ENCODE measurements at places on chromosomes 11 and 22. TPM values are rescaled to one million over a fixed set of nuclear protein-coding genes. Genes with fewer than 3 reads are reported as not detected.

GRCh38 chr11:47328449-47329390 lies 23.8 kb downstream of the MYBPC3 start:
- no peak for DNase-seq

- no peak for DNase-seq
Observed at GRCh38 chr22:21754523-21754922, 18.9 kb upstream of the YPEL1 start.

DNA sequence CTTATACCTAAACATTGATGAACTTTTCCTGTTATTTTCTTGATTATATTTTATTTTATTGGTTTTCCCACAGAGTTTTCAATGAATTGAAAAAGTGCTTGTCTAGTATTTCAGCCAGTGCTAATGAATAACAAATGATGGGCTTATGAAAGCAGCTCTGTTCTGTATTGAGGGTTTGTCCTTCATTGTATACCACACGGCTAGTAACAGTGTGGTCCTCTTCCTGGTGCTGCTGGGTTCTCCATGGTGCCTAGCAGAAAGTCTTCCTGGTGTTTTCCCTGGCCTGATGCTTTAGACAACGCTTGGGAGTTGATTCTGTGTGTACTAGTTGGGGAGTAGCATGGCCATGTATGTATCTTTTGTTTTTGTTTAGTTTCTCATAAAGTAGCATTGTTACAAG lies 89.1 kb downstream of the MTMR3 start:
- DNase-seq, result no peak

GRCh38 chr11:19753451-19754106 lies 40.9 kb downstream of the NAV2 start:
- no peak for DNase-seq

DNA sequence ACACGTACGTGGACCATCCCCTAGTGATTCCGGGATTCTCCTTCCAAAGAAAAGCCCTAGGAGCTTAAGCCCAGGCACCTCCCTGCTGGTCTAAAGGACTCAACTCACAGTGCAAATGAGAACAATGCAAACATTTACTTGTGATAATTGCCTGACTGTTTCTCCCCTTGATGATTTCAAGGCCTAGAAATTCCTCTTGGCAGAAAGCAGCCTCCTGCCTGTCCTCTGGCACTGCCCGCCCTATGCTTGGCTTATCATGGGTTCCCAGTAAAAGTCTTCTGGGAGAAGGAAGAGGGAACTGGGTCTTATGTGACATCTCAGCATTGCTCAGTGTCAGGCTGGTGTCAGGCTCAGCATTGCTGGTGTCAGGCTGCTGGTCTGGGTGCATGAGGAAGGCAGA lies 351.8 kb downstream of the SHANK2 start:
- DNase-seq, result no peak

DNA sequence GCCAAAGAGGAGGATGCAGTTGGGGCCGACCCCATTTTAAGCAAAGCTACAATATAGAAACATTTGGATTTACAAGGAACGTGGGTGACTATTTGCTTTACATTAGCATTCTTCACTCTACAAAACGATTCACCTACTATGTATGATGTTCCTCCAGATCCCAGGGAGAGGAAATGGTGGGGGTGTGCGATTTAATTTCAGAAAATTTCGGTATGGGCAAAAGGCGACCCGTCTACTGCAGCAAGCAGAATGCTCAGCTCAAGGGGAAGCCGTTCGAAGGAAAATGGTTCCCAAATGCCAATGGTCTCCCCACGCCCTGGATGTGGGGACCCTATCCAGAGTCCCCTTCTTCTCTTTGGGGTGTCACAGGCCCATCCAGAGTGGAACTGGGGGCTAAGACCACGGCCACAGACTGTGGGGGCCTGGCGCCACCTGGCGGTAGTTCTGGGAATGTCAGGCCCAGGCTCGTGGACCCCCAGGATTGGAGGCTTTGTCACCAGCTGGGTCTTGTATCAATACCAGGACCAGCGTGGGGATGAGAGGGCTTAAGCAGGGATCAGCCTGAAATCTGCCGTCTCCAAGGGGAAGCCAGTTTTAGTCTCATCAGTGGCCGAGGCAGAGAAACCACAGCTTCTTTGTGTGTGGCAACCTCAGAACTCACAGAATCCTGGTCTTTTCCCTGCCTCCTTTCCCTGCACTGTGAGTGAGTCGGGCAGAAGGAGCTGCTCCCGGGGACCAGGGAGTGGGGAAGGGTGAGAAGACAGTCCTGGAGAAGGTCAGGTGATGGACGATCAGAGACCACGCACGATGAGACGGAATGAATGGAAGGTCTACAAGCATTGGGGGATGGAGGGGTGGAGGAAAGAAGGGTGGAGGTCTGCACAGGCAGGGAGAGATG lies 8.4 kb downstream of the LRRC10B start:
- DNase-seq, result peak; percentile 48

- DNase-seq, result no peak
Observed at GRCh38 chr11:116707161-116707629, 65.6 kb downstream of the BUD13 start.

GRCh38 chr11:109522116-109522755 lies 100.2 kb downstream of the C11orf87 start:
- no peak for DNase-seq

- no peak for DNase-seq
Observed at GRCh38 chr11:81744336-81745116, 989.1 kb downstream of the FAM181B start.

- peak; percentile 93 for DNase-seq
Observed at GRCh38 chr11:130448416-130449309, at the start of gene ADAMTS15. Gene ADAMTS15 (plus strand): TSS chr11:130448645. CDS start chr11:130448974, 329 bp downstream.

GRCh38 chr22:27857443-27857842 lies 55.9 kb upstream of the MN1 start:
- DNase-seq, result no peak

DNA sequence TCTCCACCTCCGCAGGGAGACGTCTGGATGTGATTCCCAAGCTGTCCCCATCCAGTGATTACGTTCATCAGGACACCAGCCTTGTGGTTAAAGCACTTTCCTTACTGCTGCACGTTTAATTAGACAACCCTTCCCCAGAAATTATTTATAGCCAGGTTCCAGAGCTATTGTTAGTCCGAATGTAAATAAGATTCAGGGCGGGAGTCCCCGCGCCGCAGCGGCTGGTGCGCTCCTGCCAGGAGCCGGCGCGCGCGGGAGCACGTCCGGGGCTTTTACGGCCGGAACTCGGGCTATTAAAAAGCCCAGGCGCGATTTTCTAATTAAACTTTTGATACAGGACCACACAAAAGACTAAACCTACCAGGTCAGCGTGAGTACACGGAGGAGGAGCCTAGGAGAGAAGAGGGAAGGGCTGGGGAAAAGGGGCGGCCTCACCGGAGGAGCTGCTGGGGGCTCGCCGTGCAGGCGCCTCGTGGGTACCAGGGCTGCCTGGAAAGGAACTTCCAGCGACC lies 538.3 kb downstream of the OPCML start:
- DNase-seq, result no peak

- peak; percentile 58 for DNase-seq
Observed at GRCh38 chr11:67345920-67346819, 7.2 kb downstream of the POLD4 start.

- no peak for DNase-seq
Observed at GRCh38 chr11:124738713-124739478, 846 bp upstream of the NRGN start.

- no peak for DNase-seq
Observed at GRCh38 chr22:26570115-26570514, 19.8 kb downstream of the TPST2 start.

- DNase-seq, result no peak
Observed at GRCh38 chr22:42834177-42834949, 22.7 kb downstream of the ARFGAP3 start.

DNA sequence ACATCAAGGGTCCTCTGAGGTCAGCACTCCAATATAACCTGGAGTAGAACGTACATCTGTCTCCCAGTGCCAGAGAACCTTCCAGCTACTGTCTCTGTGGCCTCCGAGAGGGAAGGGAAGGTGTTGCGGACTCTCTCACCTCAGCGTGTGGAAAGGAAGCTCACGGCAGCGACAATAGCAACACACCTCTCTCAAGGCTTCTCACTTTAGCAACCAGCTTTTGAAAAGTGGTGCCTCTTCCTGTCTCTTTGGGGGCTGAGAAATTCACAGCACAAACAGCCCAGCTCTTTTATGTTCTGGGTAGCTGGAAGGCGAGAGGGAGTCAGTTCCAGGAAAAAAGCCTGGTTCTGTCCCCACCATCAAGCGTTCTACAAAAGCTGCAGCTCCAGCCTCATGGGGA lies 156.9 kb upstream of the TBCEL start:
- no peak for DNase-seq

DNA sequence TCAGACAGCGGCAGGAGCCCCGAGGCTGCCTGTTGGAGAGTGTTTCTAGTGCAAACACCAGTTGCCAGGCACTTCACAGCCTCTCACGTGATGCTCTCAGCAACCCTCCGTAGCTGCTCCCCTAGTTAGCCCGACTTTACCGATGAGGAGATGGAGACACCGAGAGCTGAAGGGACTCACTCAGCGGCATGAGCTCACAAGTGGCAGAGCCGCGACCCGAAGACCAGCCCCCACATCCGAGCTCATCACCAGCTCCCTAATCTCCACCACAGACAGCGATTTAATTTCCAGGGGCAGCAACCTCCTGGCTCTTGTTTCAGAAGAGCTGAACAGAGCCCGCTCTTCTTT lies 28.7 kb upstream of the RTL6 start:
- DNase-seq, result no peak

DNA sequence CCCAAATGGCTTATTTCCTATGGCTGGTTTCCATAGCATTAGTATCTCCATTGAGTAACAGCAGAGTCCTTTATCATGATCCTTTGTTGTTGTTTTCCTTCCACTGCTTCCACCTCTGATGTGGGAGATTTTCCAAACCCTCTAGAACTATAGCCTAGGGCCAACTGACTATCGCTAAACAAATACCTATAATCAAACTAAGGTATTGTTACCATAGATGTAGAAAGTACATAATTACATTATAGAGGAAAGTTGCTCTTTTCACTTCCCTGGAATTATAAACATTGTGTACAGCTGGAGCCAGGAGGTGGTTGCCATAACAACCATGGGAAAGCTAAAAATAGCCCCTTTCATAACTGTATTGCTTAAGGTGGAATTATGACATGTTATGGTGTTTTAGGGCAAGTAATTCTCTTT lies 47.0 kb upstream of the ALKBH3 start:
- DNase-seq, result no peak

GRCh38 chr22:27919942-27920755 lies 1.1 kb upstream of the PITPNB start:
- DNase-seq, result peak; percentile 48

DNA sequence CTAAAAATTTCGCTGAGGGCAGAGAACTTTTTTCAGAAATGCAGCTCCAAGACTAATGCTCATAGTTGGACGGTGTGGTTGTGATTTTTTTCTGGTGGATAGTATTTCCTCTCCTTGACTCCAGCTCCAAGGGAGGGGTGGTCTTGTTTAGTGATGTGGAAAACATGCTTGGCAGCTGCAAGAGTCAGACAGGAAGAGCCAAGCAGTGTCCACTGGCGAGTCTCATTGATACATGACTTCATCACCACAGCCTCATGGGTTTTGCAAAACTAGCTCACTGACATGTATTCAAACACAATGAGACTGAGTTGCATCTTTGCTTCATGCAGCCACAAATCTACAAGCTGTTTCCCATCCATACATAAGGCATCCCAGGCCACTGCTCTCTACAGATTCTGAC lies 7.3 kb upstream of the KCNJ1 start:
- DNase-seq, result peak; percentile 26

DNA sequence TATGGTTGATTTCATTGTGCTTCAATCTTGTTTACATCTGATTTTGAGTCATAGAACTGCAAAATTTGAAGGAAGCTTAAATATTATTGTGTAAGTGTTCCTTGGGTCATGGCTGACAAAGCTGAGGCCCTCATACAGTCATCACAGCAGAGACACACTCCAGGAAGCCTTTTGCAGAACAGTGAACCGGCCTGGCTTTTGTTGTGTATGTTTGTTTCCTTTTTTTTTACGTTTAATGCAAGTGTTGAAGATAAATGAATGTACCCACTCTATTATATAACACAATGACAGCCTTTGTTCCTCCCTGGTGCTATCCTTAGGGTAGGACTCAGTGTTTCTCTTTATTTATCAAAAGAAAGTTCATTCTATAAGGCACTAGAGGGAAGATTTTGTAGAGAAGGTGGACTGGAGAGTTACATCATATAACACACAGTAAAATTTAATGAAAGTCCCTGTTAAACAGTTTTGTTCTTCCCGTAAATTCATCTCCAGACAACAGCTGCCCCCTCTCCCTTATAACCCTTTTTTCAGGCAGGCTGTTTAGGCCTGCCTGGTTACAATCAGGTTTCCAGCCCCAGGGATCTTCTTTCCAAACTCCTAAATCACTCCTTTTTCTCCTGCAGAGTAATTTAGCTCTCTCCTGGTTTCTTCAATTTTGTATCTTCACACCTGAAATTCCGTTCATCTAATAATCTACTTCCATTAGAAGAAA lies 34.3 kb upstream of the CSTF3 start:
- DNase-seq, result no peak

DKK3 gene
- 46.5 TPM for total RNA-seq

LRRC32 gene
- 0.18 TPM for total RNA-seq

ARFIP2 gene
- 58.7 TPM for total RNA-seq

APOBEC3G gene
- total RNA-seq, result 15.8 TPM

PRODH gene
- total RNA-seq, result 0.11 TPM

CFAP300 gene
- 4.1 TPM for total RNA-seq

BTG4 gene
- total RNA-seq, result not detected

UPB1 gene
- total RNA-seq, result 0.06 TPM

RAB36 gene
- total RNA-seq, result 1.0 TPM

TNNT3 gene
- not detected for total RNA-seq

SMCO4 gene
- 27.5 TPM for total RNA-seq

Data from Daoy (cell line).